ENCODE measurements at places on chromosomes 6 and 20.

GRCh38 chr6:2636672-2637071, 114.0 kb downstream of the MYLK4 start:
- no peak for DNase-seq

DNA sequence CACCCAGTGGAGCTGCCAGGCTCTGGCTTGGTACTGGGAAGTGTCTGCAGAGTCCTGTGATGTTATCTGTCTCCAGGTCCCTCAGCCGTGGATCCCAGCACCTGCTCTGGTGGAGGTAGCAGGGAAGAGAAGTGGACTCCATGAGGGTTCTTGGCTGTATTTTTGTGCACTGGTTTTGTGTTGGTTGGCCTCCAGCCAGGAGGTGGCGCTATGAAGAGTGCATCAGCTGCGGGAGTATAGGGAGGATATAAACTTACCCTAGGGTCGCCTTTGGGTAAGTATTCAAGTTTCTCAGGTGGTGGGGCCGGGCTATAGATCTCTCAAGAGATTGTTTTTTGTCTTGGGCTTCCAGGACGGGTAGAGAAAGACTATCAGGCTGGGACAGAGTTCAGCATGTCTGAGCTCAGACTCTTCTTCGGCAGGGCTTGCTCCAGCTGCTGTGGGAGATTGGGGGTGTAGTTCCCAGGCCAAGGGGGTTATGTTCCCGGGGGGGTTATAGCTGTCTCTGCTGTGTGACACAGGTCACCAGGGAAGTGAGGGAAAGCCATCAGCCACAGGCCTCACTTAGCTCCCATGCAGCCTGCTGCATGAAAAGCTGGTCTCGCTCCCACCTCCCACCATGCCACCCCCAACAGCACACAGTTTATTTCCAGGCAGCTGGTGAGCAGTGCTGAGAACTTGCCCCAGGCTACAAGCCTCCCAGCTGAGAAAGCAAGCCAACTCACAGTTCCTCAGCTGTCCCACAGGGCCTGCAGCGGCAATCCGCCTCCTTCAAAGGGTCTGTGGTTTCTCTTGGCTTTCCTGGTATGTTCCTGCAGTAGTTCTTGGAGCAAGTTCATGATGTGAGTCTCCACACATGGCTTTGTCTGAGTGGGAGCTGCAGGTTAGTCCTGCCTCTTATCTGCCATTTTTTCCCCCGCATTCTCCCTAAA, 115.7 kb downstream of the AIG1 start:
- DNase-seq, result no peak

GRCh38 chr6:70375882-70376281, 37.4 kb upstream of the FAM135A start:
- DNase-seq, result no peak

DNA sequence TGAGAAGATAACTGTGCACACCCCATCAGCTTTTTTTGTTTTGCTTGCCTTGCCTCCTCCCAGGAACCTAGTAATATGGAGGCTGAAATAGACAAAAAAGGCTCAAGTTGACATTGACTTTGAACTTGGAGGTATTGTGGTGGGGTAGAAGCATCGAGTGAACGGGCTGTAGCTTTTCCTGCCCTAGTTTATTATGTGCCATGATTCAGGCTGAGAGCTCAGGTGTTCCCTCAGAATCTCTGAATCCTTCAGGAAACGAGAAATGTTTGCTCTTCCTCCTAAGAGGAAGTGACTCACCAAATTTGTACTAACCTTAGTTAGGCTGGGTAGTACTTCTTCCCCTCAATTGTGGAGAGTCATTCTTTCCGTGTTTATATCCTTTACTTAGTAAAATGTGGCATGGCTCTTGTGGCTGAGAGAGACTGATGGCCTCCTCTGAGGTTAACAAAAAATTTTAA, 98.8 kb downstream of the SASH1 start:
- peak; percentile 29 for DNase-seq

GRCh38 chr20:57683881-57684807, 25.7 kb downstream of the PMEPA1 start:
- DNase-seq, result no peak

DNA sequence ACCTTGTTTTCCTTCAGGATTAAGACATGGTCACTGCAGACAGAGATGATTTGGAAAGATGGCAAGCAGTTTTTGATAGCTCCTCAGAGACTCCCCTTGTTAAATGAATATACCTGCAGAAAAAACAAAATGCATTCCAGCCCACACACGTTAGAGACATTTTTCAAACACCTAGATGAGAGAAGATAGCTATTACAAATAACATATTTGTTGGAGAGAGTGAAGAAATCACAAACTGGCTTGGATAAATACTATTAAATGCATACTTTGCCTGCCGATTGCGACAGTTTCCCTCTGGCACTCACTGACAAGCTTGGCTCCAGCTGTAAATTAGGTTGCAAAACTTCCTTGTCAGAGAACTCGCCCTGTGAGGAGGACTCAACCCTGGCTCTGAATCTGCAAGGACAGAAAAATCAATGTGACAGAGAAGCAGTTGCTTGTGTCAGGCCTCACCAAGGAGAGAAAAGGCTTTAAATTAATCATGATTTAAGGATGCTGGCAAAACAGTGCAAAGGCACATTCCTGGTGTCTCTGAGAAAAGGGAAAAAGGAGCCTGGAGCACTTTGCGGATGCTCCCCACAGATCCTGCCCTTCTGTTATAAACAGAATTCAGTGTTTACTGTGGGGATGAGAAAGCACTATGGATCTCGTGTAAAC, 423.7 kb upstream of the MARCKS start:
- DNase-seq, result peak; percentile 94

DNA sequence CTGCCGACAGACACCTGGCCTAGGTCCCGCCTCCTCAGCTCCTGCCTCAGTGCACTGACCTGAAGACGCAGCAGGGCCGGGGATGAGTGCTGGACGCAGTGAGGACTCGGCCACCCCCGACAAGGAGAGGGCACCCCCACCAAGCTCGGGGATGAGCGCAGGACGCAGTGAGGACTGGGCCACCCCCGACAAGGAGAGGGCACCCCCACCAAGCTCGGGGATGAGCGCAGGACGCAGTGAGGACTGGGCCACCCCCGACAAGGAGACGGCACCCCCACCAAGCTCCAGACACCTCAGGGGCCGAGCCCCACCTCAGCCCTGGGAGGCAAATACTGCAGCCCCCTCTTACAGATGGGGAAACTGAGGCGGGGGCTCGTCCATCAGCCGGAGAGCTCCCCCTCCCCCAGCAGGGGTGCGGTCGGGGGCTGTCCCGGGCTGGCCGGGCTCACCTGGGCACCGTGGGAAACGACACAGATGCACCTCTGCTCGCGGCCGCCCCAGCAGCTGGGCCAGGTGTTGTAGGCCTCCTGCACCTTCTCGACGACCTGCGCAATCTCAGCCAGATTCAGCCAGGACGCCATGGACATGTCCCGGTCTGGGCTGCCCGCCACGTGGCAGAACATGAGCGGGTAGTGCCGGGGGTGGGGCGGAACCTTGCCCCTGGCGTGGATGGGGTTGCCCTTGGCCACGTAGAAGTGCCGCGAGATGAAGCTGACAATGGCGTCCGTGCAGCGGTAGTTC, 7.5 kb downstream of the HELZ2 start:
- DNase-seq, result no peak

Measured in lung (tissue), 17 donors.